ENCODE measurements at places on chromosomes 7 and 10. TPM values are rescaled to one million over a fixed set of nuclear protein-coding genes. Genes with fewer than 3 reads are reported as not detected.

- H3K4me3 ChIP-seq, result no peak overlapping the region
- no peaks in the 10 kb centered on the region for H3K36me3 ChIP-seq
- no peaks in the 10 kb centered on the region for H3K4me1 ChIP-seq
Measured at GRCh38 chr10:8633909-8634308, 579.4 kb downstream of the GATA3 start.

Gene CPA4
- total RNA-seq, result not detected

DNA sequence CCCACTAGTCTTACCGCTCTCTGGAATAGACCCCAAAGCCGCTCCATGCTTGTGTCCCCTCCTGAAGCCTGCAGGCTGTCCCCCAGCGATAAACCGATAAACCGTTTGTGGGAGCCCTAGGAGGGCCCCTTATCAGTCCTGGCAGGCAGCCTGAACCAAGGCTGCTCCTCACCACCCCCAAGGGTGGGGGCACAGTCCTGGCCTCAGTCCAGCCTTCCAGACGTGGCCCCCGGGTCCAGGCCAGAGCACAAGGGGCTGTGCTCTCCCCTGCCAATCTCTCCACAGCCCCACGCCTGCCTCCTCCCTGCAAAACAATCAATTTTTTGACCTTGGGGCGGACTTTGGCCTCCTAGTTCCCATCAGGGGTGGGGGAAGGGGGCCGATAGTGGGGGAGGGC, at the start of gene TFR2:
Gene TFR2 (minus strand): TSS at position 90 of the 397 bp plus-strand sequence. CDS start 43 bp downstream, at position 47.
- no peak within 1 kb of the TSS for H3K27ac ChIP-seq
- H3K27me3 ChIP-seq, result no peaks in the 10 kb centered on the region
- no peaks in the 10 kb centered on the region for H3K36me3 ChIP-seq
- no peak for DNase-seq
- peaks cover 4% of the 10 kb centered on the region for H3K4me1 ChIP-seq

GRCh38 chr7:127600885-127601284, 7.3 kb downstream of the FSCN3 start:
- H3K4me1 ChIP-seq, result peaks cover 11% of the 10 kb centered on the region
- no peak overlapping the region for H3K27ac ChIP-seq

GRCh38 chr10:29120216-29120615, 168.7 kb upstream of the LYZL1 start:
- no peak for DNase-seq
- H3K27ac ChIP-seq, result no peak overlapping the region
- no peaks in the 10 kb centered on the region for H3K4me1 ChIP-seq
- 0 out of 2 replicates have a peak, but pooled peaks cover 3% of the 10 kb centered on the region for H3K36me3 ChIP-seq

GRCh38 chr7:22121702-22122474, 176.2 kb upstream of the CDCA7L start:
- 0 out of 2 replicates have a peak, but pooled peaks cover 6% of the 10 kb centered on the region for H3K4me1 ChIP-seq
- 0 out of 2 replicates have a peak, but pooled peaks cover 4% of the 10 kb centered on the region for H3K36me3 ChIP-seq
- no peak overlapping the region for H3K4me3 ChIP-seq
- H3K27me3 ChIP-seq, result no peaks in the 10 kb centered on the region
- no peak overlapping the region for H3K27ac ChIP-seq

DNA sequence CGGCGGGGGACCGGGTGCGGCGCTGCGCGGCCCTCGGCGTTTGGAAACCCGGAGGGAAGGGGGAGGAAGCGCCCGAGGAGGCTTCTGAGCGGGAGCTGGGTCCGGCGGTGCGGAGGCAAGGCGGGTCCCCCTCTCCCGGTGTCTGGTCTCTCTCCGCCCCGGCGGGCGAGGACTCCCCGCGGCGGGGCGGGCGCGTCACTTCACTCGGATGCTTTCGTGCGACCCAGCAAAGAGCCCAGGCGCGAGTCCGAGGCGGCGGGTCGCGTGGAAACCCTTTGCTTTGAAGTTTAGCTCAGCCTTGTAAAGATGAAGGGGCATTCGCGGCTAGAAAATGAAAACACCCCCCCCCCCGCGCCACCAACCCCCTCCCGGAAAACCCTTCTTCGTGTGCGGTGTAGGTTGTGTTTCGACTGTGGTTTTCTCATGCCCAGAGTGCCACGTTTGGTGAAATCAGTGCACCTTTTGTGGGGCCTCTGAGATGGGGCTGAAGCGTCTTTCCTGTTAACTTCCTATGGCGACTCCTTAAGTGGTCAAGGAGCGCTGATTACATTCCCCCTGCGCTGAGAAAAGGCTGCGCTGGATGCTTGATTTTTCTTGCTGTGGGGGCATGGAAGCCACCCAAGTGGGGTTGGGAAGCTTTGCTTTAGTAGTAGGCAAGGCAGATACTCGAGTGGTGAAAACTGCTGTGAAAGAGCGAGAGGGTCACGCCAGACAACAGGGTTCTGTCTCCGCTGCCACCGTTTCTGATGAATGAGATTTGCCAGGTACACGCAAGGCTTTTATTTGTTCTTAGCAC, 876 bp downstream of the GNAI1 start:
- peak overlapping the region; percentile 78 for H3K27ac ChIP-seq
- H3K4me3 ChIP-seq, result peak overlapping the region; percentile 77
- H3K36me3 ChIP-seq, result no peaks in the 10 kb centered on the region
- peaks cover 26% of the 10 kb centered on the region for H3K27me3 ChIP-seq

- no peak for DNase-seq
- no peaks in the 10 kb centered on the region for H3K27me3 ChIP-seq
Measured at GRCh38 chr7:148924011-148924410, 39.9 kb upstream of the EZH2 start.

DNA sequence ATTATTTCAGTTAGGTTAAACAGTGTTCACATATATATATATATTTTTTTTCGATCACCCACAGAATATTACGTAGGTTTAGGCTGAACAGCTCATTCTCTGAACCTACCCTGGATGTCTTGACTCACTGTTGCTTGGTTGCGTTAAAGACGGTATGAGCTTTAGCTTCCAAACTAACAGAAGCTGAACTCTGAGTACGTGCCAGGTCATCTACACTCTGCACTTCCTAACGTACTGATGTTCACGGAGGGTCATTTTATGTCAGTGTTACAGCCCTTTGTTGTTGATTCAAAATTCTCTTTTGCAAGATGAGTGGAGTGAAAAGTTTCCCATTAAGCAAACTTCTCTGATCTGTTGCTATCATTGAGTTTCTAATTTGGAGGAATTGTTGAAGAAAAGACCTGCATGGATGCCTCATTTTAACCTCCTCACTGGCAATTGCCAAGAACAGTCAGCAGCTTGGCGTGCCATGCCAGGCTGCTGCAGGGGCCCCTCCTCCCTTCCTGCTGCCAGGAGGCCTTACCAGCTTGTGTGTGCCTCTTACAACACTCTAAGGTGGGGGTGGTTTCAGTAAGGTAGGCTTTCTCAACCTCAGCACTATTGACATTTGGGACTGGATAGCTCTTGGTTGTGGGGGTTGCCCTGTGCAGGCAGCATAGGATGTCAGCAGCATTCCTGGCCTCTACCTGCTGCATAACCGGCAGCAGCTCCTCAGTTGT, 44.3 kb downstream of the INSYN2A start:
- DNase-seq, result peak; percentile 25
- H3K27me3 ChIP-seq, result no peaks in the 10 kb centered on the region
- no peak overlapping the region for H3K4me3 ChIP-seq

DNA sequence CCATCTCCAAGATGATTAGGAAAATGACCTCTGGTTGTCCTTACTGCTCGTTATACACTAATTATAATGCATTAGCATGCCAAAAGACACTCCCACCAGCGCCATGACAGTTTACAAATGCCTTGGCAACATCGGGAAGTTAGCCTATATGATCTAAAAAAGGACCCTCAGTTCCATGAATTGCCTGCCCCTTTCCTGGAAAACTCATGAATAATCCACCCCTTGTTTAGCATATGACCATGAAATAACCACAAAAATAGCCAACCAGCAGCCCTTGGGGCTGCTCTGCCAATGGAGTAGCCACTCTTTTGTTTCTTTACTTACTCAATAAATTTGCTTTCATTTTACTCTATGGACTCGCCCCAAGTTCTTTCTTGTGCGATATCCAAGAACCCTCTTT, 41.6 kb upstream of the KCNMA1 start:
- no peak overlapping the region for H3K4me3 ChIP-seq
- H3K27me3 ChIP-seq, result no peaks in the 10 kb centered on the region
- DNase-seq, result no peak
- no peak overlapping the region for H3K27ac ChIP-seq
- no peaks in the 10 kb centered on the region for H3K36me3 ChIP-seq

GRCh38 chr10:113473851-113474250, 79.0 kb upstream of the HABP2 start:
- H3K4me1 ChIP-seq, result no peaks in the 10 kb centered on the region
- no peaks in the 10 kb centered on the region for H3K27me3 ChIP-seq
- DNase-seq, result no peak
- H3K36me3 ChIP-seq, result no peaks in the 10 kb centered on the region
- H3K4me3 ChIP-seq, result no peak overlapping the region
- H3K27ac ChIP-seq, result no peak overlapping the region

- DNase-seq, result peak; percentile 78
- no peaks in the 10 kb centered on the region for H3K36me3 ChIP-seq
- peak overlapping the region; percentile 35 for H3K4me3 ChIP-seq
- no peaks in the 10 kb centered on the region for H3K27me3 ChIP-seq
- H3K27ac ChIP-seq, result peak overlapping the region; percentile 73
Measured at GRCh38 chr10:69866688-69867461, 65.2 kb downstream of the COL13A1 start.

DNA sequence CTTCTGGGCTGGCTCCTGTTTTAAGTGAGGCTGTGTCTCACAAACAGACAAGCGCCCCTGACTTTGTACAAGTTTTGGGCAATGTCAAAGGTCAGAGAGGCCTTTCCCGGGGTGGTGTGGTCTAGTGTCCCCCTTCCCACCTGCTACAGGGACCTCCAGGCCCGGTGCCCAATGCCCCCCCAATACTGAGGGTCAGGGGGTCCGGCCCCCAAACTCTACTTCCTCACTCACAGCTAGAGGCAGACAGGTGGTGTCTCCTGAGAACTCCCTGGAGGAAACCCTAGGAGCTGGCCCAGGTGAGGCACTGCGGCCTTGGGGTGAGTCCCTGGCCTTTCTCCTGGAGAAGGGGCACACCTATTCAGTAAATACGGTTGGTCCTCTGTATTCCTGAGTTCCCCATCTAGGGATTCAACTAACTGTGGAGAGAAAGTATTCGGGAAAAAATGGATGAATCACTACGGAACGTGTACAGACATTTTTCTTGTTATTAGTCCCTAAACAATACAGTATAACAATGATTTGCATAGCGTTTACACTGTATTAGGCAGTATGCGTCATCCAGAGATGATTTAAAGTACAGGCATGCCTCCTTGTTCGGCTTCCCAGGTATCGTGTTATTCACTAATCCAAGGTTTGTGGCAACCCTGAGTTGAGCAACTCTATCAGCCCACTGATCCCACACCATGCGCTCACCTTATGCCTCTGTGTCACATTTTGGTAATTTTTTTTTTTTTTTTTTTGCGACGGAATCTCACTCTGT, 308.1 kb downstream of the WDR37 start:
- H3K4me3 ChIP-seq, result no peak overlapping the region
- H3K36me3 ChIP-seq, result no peaks in the 10 kb centered on the region
- peaks cover 16% of the 10 kb centered on the region for H3K4me1 ChIP-seq
- H3K27me3 ChIP-seq, result no peaks in the 10 kb centered on the region
- H3K27ac ChIP-seq, result no peak overlapping the region

GRCh38 chr10:521261-522250, 167.9 kb downstream of the DIP2C start:
- H3K4me3 ChIP-seq, result no peak overlapping the region
- H3K4me1 ChIP-seq, result no peaks in the 10 kb centered on the region

GRCh38 chr10:80453056-80453841, 861 bp upstream of the TSPAN14 start:
- peak; percentile 64 for DNase-seq
- H3K27ac ChIP-seq, result peak overlapping the region; percentile 78
- peaks cover 5% of the 10 kb centered on the region for H3K27me3 ChIP-seq
- no peaks in the 10 kb centered on the region for H3K36me3 ChIP-seq
- H3K4me1 ChIP-seq, result peaks cover 32% of the 10 kb centered on the region

DNA sequence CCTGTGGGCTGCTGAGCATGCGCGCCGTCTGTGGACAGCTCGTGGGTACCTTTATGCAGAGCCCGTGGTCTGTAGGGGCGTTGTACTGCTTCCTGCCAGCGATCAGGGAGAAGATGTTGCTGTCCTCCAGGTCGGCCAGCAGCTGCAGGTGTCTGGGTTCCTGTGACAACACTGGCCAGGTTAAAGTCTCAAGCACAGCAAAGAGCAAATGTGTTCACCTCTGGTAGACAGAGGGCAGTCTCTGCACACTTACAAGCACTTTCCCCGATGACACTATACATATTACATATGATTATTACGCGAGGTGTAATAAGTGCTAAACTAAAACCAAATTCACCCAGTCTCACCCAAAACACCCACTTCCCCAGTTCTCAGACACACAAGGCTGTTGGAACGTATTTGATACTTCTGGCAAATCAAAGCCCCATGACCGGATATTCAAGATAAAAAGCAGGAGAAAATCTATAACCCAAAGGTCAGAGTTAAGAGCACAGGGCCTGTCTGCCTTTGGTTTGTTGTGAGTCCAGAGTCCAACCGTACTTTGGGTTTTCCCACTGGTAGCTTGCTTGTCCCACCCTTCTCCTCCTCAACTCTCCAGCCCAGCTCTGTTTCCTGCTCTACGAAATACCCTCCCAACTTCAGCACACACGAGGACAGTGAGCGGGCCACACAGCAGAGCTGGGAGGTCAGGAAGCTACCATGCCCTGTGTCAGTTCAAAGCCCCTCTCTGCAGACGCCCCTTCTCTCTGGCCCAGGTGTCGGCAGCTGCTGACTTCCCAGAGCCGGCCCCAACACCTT, 49.7 kb upstream of the DDC start:
- no peaks in the 10 kb centered on the region for H3K27me3 ChIP-seq
- peaks cover 22% of the 10 kb centered on the region for H3K36me3 ChIP-seq
- H3K4me1 ChIP-seq, result no peaks in the 10 kb centered on the region

- H3K36me3 ChIP-seq, result no peaks in the 10 kb centered on the region
- no peak for DNase-seq
- H3K27ac ChIP-seq, result no peak overlapping the region
- H3K4me1 ChIP-seq, result peaks cover 14% of the 10 kb centered on the region
- no peaks in the 10 kb centered on the region for H3K27me3 ChIP-seq
Measured at GRCh38 chr10:84563355-84563754, 235.0 kb downstream of the CCSER2 start.

Gene C7orf57
- total RNA-seq, result 0.42 TPM

- H3K36me3 ChIP-seq, result no peaks in the 10 kb centered on the region
- H3K4me1 ChIP-seq, result peaks cover 16% of the 10 kb centered on the region
- peak overlapping the region; percentile 61 for H3K27ac ChIP-seq
- DNase-seq, result peak; percentile 41
Measured at GRCh38 chr10:24382979-24383663, 174.2 kb downstream of the KIAA1217 start.

Gene C10orf53
- total RNA-seq, result not detected

All from GM23338 (cell line).